ENCODE measurements at places on chromosomes 1 and 21.
A peak's percentile ranks its signal among the peaks of the same experiment; 100 is the strongest.

- DNase-seq = peak; percentile 10
Measured at GRCh38 chr1:147892731-147893214, 9.8 kb upstream of the GJA8 start.

DNA sequence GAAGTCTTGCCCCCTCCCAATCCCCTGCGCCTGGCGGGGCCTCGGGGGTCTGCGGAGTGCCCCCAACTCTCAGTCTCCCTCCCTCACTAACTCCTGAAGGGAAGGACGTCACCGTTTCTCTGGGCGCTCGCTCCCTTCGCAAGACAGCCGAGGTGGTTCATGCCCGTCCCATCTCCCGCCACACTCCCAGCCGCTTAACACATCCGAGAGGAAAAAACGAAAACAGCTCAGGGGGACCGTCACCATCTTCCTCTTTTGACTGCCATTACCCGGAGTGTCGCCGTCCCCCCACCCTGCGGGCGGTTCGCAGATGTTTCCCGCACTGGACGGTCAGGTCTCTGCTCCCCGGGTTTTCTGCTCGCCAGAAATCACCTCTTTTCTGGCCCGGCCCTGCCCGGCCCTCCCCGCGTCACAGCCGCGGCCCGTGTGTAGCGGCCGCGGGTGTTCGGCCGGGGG is 532 bp downstream of the ERO1B start:
- DNase-seq = no peak

DNA sequence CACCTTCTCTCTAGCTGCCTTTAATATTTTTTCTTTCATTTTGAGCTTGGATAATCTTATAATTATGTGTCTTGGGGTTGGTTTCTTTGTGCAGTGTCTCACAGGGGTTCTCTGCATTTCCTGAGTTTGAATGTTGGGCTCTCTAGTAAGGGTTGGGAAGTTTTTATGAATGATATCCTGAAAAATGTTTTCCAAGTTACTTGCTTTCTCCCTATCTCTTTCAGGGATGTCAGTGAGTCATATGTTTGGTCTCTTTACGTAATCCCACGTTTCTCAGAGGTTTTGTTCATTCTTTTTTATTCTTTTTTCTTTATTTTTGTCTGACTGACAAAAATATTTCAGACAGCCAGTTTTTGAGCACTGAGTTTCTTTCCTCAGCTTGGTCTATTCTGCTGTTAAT is 55.4 kb upstream of the CCDC190 start:
- no peak for DNase-seq

- no peak for DNase-seq
Measured at GRCh38 chr1:45026446-45026845, 14.4 kb downstream of the UROD start.

DNA sequence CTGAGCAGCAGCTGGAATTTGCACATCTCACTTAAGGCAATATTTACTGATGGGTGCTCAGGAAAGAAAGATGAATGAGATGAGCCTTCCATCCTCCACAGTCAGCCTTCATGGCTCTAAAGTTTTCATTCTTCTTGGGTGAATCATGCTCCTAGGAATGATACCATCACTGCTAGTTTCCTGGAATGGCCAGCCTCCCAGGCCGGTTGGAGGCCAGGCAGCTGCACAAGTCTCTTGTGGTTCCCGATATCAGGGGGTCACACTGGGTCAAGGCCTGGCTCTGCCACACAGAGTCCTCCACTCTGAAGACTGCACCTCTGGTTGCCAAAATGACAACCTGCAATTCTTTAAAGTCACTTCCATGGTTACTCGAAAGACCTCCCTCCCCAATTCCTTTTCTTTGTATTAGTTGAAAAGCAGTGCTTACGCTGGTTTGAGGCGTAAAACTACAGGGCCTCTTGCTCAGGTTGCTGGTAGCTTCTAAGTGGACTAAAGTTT is 46.2 kb upstream of the PALMD start:
- no peak for DNase-seq

GRCh38 chr1:62180639-62181038 is 14.0 kb upstream of the L1TD1 start:
- DNase-seq = no peak

DNA sequence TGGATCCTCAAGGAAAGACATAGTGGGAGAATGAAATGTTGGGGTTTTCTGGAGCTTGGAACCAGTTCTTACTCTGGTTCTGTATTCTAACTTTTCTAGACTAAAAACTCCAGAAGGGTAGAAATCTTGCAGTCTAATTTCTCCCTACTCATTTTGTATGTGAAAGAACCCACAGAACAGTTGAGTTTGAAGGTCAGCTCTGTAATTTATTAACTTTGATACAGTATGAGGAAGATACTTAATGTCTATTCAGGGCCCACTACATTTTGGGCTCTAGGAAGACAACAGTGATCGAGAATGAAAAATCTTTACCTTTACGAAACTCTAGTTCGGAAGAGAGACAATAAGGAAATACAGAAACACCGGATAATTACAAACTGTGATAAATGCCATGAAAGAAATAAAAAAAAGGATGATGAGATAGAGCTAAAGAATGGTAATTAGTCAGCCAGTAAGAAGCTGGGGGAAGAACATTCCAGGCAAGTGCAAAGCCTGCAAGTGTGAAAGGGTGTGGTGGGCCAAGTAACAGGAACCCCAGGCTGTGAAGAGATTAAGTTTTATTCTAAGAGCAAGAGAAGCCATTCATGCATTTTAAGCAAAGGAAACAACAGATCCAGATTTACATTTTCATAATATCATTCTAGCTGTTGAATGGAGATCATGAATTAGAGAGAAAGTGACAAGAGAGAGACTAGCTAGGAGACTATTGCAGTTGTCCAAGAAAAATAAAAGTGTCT is 159.9 kb upstream of the HMCN1 start:
- DNase-seq = no peak

DNA sequence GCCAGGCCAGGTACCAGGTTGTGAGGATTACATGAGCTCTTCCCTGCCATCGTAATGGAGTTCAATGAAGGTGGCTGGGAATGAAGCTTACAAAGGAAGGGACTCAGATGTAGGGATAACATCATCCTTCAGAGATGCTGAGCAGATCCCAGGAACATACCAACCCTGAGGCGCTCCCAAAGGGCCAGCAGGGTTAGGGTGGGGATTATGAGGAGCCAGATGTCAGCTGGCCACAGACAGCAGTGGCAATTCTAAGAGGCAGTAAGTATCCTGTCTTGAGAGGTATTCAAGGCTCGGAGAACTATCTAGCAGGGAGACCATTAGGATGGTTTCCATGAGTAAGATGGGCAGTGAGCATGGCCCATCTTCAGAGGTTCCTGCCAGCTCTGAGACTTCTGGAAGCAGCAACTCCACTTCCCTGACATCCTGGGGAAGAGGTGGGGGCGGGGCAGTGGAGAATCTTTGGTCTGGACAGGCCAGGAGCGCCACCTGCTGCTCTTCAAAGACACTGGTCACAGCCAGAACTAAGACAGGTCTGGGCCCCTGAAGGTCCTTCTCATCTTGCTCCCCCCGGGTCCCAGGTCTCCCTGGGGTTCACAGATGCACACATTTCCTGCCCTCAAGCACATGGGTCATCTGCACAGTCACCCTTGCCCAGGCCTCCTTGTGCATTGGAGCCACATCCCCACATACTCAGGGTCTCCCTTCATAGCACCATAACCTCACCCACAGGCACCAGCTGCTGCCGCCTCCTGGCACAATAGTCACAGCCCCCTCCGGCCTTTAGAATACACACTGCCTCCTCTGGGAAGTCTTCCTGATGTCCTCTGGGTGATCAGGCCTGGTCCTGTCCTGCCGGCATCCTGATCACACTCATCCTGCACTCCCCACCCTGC is 2.7 kb upstream of the SDC3 start:
- DNase-seq = no peak

DNA sequence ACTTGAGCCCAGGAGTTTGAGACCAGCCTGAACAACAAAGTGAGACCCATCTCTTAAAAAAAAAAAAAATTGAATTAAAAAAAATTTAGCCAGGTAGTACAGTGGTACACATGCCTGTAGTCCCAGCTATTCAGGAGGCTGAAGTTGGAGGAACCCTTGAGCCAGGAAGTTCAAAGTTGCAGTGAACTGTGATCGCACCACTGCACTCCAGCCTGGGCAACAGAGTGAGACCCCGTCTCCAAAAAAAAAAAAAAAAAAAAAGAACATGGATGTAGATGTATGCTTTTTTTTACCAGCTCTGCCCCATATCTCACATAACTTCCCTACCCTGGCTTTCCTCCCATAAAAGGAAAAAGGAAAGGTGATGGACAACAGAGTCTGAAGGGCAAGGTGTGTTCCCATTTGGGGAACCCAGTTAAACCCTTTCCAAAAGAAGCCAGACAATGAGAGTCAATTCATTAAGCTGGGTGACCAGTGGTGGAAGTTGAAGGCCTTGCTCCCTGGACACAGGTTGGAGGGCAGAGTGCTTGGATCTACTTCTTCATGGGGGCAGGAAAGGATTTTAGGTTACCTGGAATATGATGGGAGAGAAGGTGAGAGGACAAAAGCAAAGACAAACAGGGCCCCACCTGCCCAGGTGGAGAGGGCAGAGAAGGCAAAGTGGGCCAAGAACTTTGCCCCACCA is 2.9 kb downstream of the KRTCAP2 start:
- DNase-seq = no peak

GRCh38 chr1:59805554-59805953 is 9.2 kb upstream of the HOOK1 start:
- no peak for DNase-seq

DNA sequence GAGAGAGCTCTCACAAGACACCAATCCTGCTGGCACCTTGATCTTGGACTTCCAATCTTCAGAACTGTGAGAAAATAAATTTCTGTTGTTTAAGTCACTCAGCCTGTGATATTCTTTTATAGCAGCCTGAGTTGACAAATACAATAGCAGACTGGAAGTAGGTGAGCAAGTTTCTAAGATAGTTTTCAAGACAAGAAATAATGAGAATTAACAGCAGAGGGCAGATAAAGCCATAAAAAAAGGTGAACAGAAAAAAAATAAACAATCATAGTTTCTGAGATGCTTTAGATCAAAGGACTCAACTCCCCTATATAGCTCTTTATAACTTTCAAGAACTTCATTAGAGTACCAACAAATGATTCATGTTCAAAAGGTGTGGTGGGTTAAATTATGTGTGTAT is 119.8 kb downstream of the PLPPR5 start:
- DNase-seq = no peak

GRCh38 chr1:18951818-18952391 is 4.6 kb downstream of the IFFO2 start:
- DNase-seq = peak; percentile 59

- DNase-seq = no peak
Measured at GRCh38 chr1:93905051-93905450, 4.2 kb downstream of the GCLM start.

- DNase-seq = no peak
Measured at GRCh38 chr1:229148041-229148671, 122.8 kb upstream of the RAB4A start.

- no peak for DNase-seq
Measured at GRCh38 chr1:113980110-113980509, 836 bp downstream of the OLFML3 start.

DNA sequence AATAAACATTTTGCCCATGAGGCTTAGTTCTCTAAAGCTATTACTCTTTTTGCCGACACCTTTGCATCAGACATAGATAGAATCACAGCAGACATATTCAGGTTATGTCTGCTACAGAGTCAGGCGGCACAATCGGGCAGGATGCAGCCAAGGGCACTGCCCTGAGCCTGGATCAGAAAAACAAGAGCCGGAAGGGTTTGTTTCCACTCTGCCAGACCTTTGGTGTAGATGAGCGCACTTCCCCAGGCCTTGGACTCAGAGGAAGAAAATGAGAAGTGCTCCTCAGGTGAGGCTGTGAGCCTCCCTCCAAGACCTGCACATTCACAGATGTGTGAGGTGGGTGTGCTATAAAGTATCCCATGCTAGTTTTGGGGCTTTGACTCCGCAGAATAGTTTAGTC is 43.7 kb downstream of the GNG12 start:
- no peak for DNase-seq

DNA sequence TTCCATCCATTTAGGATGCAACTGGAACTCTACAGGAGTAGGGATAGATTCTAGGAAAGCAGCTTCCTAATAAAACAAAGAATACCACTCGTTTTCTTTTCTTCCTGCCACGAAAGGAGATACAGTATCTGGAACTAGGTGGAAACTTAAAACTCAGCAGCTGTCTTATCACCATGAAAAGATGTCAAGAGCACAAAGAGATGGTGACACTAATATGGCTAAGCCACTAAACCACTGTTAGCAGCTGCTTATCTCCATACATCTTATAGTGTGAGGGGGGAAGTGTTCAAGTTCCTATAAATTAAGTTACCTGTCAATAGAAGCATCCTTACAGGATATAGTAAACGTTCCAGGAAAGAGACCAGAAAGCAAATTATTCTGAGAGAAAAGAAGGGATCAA is 162.5 kb downstream of the TYW3 start:
- no peak for DNase-seq

- DNase-seq = no peak
Measured at GRCh38 chr1:117820694-117821381, 108.6 kb downstream of the GDAP2 start.

DNA sequence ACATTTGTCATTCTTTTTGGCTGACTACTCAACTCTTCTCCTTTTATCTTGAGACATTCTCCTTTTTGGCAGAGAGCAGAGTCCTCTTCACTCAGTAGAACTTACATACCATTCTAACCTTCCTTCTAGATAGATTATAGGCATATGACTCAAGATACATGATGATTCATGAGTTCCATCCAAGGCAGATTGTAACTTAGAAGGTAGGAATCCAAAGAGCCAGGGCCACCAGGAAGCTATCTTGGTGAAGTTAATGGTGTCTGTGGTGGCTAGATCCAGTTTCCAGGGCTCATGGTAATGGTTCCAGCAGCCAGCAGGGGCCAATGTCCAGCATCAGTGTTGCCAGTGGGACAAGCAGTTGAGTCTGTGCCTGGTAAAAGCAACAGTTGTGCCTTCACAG is 76.1 kb upstream of the KIAA0040 start:
- DNase-seq = no peak

DNA sequence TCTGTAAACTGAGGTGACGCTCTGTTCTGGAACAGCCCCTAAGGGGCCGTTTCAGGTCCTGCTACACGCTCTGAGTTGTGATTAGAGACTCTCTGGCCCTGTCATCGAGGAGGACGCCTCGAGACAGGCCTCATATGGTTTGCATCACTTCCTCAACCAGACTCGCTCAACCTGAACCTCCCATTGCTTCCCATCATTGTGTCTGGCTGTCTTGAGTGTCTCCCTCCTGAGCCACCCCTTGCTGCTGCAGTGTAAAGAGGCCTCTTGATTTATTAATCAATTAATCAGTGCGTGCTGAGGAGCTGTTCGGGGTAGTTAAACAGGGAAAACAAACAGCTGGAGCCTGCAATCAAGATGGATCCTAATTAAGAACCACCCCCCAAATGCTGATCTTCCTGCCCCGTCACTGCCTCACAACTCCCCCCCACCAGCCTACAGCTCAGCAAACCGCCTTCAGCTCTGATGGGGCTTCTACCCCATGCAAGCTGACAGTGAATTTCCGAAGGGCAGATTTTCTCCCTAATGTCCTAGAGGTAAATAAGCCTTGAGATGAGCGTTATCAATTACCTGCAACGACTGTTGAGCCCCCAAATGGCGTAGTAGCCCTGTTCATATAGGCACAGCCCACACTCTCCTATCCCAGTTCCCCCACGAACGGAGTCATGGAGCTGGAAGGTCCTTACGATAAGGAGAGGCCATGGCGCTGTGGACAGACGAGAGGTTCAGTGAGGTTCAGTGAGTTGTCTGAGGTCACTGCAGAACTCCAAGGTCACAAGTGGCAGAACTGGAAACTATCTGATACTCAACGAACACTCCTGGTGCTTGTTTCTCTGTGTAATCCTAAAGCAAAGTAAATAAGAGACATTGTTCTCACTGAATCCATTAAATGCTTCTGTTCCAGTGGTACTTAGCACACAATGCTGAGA is 210.6 kb downstream of the KIF26B start:
- DNase-seq = no peak

GRCh38 chr1:181134543-181135436 is 46.3 kb downstream of the IER5 start:
- DNase-seq = no peak

- DNase-seq = no peak
Measured at GRCh38 chr1:151047925-151048644, 534 bp downstream of the C1orf56 start.

Measured in stimulated activated CD8-positive, alpha-beta memory T cell treated with anti-CD3 and anti-CD28 coated beads, Interleukin-4, amount 100 ng/mL, for 1 hour (primary cell).